Renal pelvis (tissue), 12 donors: ENCODE measurements at places on chromosomes 2 and 18. TPM values are rescaled to one million over a fixed set of nuclear protein-coding genes. Genes with fewer than 3 reads are reported as not detected.

GRCh38 chr18:79637181-79637920 is 42.3 kb upstream of the CTDP1 start:
- DNase-seq = no peak

RESP18 gene
- not detected for polyA plus RNA-seq

DNA sequence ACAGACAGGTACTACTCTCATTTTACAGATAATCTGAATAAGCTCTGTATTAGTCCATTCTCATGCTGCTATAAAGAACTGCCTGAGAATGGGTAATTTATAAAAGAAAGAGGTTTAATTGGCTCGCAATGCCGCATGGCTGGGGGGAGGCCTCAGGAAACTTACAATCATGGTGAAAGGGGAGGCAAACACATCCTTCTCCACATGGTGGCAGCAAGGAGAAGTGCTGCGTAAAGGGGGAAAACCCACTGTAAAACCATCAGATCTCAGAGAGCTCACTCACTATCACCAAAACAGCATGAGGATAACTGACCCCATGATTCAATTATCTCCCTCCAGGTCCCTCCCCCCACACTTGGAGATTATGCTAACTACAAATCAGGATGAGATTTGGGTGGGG is 254.4 kb downstream of the KCNE4 start:
- DNase-seq = no peak

INHBB gene
- polyA plus RNA-seq = not detected

GRCh38 chr18:50189160-50189559 is 5.8 kb downstream of the MYO5B start:
- DNase-seq = no peak

DNA sequence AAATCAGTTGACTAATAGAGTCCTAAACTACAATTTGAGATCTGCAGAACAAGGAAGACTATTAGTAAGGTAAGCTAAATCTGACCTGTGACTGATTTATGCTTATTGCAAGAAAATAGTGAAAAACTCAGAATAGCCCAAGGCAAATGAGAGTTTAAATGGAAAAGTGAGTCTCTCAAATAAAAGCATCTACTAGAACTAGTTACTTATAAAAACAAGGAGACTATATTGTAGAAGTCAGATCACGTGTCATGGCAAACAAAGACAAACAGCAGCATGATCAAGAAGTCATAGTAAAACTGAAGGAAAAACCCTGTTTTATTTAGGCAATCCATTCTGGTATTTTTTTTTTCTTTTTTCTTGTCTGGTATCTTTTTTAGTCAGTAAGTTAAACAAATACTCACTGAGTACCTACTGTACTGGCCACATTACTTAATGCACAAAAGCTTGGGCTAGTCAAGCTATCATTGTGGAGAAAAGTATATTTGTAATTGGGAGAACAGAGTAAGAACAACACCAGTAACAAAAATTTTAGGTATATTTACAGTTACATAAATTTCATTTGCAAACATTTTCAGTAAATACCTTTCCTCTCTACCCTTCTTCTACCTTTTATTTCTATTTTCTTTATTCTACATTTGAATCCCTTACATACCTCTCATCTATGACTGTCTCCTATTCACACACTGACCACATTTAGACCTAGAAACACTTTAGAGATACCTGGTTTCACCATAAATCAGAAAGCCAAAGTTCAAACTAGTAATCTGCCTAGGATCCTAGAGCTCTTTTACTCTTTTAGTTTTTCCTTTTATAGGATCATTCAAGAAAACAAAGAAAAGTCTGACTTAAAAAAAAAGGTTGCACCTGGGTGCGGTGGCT is 23.7 kb downstream of the CCDC88A start:
- no peak for DNase-seq

DNA sequence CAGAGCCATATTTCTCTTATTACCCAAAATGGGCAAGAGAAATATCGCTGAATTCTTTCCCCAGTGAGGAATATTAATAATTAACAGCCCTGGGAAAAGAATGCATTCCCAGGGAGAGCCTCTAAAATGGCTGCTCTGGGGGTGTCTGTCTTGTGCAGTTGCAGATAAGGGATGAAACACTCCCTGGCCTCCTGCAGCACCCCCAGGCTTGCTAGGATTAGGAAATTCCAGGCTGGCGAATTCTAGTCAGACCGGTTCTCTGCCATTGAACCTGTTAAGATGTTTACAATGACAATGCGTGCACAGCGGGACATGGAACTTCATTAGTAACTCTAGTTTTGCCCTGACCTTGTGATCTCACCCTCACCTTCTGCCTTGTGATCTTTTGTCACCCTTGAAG is 24.5 kb downstream of the MRPL30 start:
- no peak for DNase-seq

DNA sequence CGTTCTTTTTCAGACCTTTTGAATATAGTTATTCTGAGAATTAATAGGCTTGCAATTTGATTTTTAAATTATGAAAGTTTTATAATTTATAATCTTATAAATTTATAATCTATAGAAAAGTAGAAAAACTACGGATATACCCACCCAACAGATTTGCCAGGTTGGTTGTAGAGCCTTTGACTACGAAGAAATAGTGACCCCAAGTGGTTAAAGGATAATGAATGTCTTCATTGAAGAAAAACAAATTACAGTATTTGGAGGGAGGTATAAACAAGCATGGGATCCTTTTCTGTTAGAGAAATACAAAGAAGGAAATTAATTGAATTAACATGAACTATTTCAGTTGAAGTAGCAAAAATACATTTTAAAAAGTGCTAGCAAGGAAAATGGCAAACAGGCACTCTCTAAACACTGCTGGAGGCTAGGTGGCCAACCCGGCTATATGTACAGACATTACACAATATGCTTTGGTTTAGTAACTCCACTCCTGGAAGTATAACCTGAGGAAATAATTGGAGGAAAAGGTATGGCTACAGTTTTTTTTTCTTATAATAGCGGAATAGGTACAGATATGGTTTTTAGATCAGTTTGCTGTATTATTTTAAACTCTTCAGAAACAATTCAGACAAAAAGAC is 110.9 kb downstream of the MIB1 start:
- no peak for DNase-seq

DNA sequence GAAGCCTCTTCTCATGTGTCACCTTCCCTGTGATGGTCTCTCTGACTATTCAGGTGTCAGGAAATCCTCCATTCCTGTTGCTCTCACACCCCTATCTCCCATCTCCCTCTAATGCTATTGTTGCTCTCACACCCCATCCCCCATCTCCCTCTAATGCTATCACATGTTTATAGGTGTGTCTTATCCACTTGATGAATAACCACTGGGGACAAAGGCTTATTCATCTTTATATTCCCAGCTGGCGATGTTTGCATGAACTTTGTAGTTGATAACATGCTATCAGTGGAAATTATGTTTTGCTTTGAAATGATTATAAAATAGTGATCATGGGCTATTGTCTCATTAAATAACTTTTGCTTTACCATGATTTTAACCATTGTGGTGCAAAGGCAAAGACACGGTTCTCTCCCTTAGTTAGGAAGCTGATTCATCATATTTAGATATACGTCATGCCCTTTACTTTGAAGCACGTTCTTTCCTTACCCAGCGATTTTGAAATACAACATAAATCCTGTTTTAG is 220.5 kb downstream of the PMAIP1 start:
- no peak for DNase-seq

- no peak for DNase-seq
Observed at GRCh38 chr18:40357536-40357935, 1597.5 kb upstream of the PIK3C3 start.

TWSG1 gene
- polyA plus RNA-seq = 77.8 TPM

DNA sequence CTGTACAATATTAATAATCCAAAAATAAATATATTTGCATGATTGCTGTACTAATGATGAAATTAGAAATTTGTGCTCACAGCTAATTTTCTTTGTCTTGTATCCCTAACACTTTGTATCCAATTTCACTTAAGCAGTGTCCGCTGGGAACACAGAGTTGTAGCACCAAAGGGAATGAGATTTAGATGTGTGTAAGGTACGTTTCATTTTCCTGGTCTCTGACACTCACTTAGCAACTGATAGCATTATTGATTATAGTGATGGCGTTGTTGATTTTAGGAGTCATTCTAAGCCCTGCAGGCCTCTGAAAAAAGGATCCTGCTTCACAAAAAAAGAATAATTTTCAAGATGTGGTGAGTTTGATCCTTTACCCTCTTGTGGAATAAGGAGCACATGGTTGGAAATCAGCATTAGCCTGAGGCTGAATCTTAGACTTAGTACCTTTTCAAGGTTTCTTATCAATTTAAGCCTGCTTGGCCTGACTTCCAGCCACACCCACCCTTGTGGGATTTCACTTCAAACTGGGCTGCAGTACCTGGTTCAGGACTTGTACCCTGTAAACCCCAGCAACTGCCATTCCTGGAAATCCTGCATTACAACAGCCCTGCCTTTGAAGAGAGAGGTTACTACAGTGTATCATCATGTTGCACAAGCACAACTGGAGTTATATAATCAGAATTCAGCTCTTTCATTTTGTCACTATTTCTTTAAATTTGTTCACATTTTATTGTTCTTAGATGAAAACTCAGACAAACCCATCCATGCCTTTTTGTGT is 116.2 kb downstream of the RND3 start:
- DNase-seq = no peak

MAPRE3 gene
- polyA plus RNA-seq = 17.5 TPM

- DNase-seq = peak; percentile 82
Observed at GRCh38 chr18:48675352-48675761, 136.5 kb downstream of the CTIF start.

GRCh38 chr2:20352230-20352578 is 1.6 kb upstream of the PUM2 start:
- DNase-seq = no peak

DNA sequence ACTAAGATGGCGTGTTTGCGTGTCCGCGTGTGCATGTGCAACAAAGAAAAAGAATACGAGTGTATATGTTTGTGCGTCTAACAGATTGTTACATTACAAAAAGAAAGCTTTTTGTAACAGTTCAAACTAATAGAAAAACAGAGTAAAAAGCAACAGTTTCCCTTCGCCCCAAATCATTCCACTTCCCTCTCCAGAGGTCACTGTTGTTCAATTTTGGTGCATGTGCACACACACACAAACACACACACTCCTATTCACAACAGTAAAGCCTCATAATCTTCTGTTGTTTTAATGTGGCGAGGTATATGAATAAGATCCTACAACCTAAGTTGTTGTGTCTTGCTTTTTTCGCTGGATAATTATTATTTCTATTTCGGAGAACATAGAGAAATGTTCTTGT is 357.3 kb upstream of the SLC8A1 start:
- DNase-seq = no peak

- DNase-seq = no peak
Observed at GRCh38 chr2:235685024-235685721, 191.3 kb downstream of the AGAP1 start.

GRCh38 chr18:78573773-78574172 is 405.8 kb upstream of the SALL3 start:
- DNase-seq = no peak

GRCh38 chr2:55109219-55109891 is 59.1 kb upstream of the RTN4 start:
- DNase-seq = no peak

RAB17 gene
- 22.3 TPM for polyA plus RNA-seq

DNA sequence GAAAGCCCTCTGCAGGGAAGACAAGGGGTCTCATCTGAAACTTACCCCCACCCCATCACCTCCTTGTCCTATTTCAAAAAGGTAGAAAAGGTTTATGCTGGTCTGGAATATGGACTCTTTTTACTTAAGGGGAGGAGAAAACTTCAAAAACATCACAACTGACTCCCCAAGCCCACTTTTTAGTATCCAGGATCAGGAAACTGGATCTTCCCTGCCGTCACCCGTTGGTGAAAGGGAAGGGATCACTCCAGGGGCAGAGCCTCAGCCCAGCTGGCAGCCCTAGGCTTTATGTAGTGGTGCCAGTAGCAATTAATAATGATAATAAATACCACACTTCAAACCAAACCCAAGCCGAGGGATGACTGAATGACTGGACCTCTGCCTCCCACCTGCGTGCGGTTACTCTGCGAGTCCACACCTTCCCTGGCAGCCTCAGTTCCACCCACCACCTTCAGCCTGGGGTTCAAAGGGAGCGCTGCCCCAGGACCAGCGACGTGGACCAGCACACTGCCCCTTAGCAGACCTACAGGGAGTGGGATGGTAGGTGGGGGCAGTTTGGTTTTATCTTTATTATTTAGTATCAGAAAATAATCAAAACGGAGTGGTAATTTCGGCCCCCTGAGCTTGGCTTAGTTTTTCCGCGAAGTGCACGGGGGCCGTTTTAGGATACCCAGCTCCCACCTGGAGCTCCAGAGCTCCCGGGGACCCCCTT is 4.9 kb upstream of the GATA6 start:
- no peak for DNase-seq

GKN2 gene
- polyA plus RNA-seq = not detected

GRCh38 chr2:188693111-188693510 is 281.1 kb upstream of the COL3A1 start:
- DNase-seq = no peak

DNA sequence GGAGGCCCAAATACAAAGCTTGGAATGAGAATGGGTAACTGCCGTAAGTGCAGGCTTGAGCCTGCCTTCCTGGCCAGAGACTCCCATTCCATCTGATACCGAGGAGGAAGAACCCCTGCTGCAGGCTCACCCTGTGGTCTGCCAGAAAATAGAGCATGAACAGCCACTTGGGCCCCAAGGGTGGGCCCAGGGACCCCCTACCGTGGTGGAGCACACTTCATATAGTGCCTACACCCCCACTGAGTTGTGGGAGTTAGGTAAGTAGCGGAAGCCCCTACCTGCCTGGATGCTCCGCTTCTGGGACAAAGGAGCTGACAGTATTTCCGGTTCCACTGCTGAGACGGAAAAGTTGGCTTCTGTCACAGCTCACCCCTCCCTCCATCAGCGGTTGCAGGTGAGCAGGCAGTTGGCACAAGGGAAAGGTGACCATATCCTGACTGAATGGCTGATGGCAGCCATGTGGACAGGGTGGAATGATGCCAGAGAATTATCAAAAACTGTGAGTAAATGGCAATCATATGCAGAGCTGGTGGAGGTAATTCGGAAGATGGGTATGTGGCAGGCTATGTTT is 11.5 kb upstream of the C2orf42 start:
- DNase-seq = no peak

GRCh38 chr18:67218556-67218955 is 298.0 kb downstream of the DSEL start:
- DNase-seq = no peak

DNA sequence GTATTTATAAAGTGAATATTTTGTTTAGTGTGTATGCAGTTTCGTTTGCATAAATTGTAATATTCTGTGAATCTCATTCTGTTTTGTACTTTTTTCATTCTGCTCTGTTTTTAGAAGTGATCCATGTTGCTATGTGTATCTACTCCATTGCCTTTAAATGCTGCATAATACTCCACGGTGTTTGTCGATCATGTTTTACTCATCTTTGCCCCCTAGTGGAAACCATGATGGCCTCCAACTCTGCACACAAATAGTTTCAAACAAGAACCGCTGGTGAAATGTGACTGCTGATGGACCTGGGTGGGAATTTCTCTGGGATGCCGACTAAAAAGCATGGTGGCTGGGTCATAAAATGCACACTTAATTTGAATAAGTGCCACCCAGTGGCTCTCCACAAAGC is 32.0 kb upstream of the SKOR2 start:
- DNase-seq = no peak

DNA sequence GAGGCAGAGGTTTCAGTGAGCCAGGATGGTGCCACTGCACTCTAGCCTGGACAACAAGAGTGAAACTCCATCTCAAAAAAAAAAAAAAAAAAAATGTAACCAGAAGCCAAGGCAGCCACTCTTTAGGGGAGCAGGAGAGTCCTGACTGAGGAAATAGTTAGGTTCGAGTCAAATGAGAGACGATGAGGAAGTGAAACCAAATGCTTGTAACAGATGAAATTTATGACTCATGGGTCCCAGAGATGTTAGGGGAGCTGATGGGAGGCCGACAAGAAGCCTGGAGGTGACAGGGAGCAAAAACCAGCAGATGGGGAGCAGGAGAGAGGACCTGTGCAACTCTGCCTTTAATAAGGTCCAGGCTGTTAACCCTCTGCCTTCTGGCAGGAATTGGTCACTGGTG is 756.1 kb upstream of the DDX18 start:
- DNase-seq = no peak
